ENCODE measurements at places on chromosomes 1 and 21. TPM values are rescaled to one million over a fixed set of nuclear protein-coding genes. Genes with fewer than 3 reads are reported as not detected.

A3GALT2 gene
- not detected for total RNA-seq

KIF14 gene
- 4.0 TPM for total RNA-seq

PACC1 gene
- 9.0 TPM for total RNA-seq

CLCNKB gene
- total RNA-seq = under 0.01 TPM

WDR47 gene
- 19.7 TPM for total RNA-seq

FALEC gene
- 1.0 TPM for total RNA-seq

NFIA gene
- total RNA-seq = 5.4 TPM

MYBPH gene
- 0.17 TPM for total RNA-seq

DIO1 gene
- not detected for total RNA-seq

LHX8 gene
- total RNA-seq = not detected

KRTAP11-1 gene
- not detected for total RNA-seq

BCL2L15 gene
- total RNA-seq = under 0.01 TPM

Measured in fibroblast of lung (primary cell).